H54 (cell line): ENCODE measurements at places on chromosomes 5 and 9.

DNA sequence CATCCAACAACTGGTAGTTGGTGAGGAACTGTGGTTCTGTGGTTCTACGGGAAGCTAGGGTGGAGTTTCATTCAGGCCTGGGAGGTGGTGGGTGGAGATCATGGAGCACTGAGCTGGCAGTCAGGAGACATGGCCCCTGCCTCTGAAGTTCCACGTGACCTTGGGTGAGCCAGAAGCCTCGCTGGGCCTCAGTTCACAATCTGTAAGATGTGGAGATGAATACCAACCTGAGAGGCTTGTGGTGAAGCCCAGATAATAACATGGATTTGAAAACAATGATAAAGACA is 177.9 kb downstream of the MACROH2A1 start:
- no peak for DNase-seq

DNA sequence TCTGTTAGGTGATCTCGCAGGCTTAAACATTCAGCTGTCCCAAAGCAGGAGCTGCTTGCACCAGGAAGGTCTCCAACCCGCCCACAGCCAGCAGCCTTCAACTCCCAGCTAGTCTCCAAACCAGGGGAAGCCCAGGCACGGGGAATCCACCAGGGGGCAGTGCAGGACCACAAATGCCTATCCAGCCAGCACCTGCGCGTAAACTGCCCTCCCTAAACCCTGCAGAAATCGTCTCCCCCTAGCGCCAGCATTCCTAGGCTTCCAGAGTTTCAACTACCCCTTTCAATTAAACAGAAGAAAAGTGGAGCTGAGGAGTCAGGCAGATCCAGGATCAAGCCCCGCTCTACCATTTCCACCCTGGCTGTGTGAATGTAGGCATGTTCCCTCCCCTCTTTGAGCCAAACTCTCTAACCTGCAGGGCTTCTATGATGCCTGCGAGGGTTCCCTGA is 72.0 kb downstream of the HRH2 start:
- peak; percentile 94 for DNase-seq

DNA sequence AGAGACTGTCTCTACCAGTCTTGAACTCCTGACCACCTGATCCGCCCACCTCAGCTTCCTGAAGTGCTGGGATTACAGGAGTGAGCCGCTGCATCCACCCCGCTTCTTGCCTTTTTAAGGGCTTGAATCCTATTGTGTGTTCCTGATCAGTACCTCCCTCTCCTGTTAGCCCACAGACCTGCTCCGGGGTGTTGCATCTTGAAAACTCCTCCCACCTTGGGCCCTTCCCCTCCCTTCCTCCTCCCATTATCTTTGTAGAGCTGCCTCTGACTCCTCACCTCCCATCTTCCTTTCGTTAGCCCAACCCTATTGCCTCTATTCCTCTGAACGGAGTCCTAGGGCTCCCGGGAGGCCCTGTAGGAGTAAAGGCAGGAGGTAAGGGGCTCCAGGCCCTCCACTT is 48.5 kb upstream of the NEK6 start:
- DNase-seq = no peak

DNA sequence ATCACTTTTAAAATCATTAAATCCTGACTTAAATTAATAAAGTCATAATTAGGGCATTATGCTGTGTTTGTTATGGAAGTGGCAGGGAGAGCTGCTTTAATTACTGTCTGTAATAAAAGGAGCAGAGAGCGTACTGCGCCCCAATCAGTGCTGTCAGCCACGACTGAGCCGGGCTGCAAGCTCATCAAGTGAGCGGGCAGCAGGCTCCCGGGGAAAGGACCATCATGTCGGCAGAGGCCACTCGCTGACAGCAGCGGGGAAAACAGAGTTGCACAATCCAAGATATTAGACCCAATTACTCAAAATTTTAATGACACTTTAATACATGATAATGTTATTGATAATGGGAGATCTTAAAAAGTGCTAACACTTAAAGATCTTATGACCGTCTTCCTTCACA is 181.6 kb downstream of the AP3B1 start:
- no peak for DNase-seq

- no peak for DNase-seq
Observed at GRCh38 chr5:168354397-168354796, 63.0 kb downstream of the WWC1 start.

GRCh38 chr5:109744261-109744660 is 54.5 kb downstream of the MAN2A1 start:
- DNase-seq = no peak

GRCh38 chr5:80798633-80799032 is 143.8 kb upstream of the DHFR start:
- DNase-seq = no peak

GRCh38 chr9:87792831-87793288 is 66.9 kb downstream of the CTSL start:
- peak; percentile 94 for DNase-seq

DNA sequence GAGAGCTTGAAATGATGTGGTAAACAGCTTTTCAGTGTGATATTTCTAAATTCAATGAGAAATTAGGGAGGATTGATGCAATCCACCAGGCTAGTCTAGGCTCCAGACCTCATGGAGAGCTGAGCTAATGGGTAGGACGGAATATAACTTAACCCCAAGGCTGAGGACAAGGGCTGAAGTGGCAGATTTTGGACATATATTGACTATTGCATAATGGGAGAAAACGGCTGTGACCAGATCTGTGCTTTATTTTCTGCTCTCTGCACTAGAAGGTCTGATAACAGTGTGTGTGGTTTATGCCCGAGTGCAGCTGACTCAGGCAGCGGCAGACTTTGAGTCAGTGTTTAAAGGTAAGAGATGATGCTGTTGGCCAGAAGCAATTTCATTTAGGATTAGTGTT is 70.6 kb downstream of the ACTBL2 start:
- DNase-seq = peak; percentile 31

DNA sequence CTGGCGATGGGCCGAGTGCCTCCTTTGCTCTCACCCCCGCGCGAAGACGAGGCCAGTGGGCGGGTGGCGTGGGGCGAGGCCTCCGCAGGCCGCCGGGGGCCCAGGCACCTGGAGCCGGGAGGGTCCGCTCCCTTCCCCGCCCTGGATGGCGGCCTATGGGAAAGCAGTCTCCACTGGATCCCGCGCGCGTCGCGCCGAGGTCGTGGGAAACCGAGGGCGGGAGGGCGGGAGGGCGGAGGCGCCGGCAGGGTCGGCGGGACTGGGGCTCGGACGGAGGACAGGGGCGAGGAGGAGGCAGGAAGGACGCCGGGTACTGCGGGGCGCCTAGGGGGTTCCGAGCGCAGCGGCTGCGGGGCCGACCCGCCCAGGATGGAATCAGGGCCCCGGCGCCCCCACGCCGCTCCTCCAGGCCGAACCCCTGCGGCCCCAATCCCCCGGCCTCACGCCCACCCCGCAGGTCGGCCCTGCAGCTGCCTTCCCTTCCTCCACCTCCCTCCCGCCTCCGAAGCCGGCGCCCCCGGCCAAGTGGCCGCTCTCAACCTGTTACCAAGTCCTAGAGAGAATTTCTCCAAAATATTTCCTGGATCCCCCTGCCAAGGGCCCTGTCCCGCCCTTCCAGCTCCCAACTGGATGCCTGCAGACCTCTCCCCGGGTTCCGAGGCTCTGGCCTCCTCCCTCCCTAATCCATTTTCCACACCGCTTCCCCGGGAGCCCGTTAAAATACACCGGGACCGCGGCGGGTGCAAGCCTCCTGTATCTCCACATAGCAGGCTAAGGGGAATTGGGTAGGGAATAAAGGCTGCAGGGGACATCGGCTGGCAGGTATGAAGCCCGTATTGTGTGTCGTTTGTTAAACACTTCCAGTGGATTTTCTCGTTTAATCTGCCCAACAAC is 146.3 kb downstream of the ERCC6L2 start:
- no peak for DNase-seq

GRCh38 chr5:166073901-166074581 is 2217.4 kb upstream of the WWC1 start:
- DNase-seq = no peak

GRCh38 chr9:7394002-7394774 is 405.4 kb downstream of the DMAC1 start:
- no peak for DNase-seq

- no peak for DNase-seq
Observed at GRCh38 chr9:95058121-95058785, 259.3 kb downstream of the FANCC start.

DNA sequence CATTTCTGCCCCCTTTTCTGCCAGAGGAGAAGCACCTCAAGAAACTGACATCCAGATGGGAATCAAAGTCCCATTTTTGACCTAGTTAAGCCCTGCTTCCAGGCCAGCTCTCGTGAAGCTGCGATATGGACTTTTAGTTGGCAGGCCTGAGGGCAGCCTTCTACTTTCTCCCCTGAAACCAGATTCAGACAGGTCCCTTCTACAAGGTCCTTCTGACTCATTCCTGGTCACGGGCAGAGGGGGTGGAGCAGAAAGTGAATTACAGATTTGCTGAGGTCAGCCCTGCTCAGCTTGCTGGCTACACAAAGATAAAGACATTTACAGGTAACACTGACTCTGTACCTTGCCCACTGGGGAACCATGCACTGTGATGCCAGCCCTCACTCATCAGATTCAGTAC is 52.8 kb upstream of the TUT7 start:
- DNase-seq = peak; percentile 55

DNA sequence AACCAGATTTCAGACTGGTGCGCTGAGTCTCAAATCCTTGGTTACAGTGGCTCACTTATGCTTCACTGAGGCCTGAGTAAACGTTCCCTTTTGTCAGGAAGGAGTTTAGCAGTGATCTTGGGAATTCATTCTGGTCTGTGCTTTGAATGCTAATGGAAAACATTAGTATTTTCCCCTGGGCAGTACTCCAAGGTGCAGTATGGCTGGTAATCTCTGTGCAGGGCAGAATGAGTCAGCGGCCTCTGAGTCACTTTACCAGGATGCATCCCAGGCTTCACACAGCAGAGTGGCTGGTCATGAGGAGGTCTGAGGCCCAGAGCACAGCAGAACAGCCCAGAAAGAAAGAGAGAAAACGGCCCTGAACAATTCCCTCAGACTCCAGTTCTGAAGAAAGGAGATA is 54.0 kb downstream of the PCA3 start:
- DNase-seq = peak; percentile 68

DNA sequence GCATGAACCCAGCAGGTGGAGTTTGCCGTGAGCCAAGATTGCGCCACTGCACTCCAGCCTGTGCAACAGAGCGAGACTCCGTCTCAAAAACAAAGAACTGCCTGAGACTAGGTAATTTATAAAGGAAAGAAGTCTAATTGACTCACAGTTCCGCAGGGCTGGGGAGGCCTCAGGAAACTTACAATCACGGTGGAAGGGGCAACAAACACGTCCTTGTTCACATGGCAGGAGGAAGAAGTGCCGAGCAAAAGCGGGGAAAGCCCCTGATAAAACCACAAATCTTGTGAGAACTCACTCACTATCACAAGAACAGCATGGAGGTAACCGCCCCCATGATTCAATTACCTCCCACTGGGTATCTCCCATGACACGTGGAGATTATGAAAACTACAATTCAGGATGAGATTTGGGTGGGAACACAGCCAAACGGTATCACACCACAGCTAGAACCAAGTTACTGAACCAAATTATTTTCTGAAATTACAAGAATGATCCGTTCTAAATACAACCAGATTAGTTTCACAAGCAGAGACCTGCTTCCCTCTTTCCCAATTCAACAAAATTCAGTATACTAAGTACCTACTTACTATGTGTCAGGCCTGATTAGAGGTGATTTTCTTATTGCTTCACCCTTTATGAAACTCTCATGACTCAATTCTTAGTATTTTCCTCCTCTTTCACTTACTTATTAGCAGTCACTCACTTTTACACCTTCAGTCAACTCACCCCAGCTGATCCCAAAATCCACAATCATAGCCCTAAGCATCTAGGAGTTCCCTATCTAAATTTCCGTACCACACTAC is 8.4 kb downstream of the UBTD2 start:
- no peak for DNase-seq

DNA sequence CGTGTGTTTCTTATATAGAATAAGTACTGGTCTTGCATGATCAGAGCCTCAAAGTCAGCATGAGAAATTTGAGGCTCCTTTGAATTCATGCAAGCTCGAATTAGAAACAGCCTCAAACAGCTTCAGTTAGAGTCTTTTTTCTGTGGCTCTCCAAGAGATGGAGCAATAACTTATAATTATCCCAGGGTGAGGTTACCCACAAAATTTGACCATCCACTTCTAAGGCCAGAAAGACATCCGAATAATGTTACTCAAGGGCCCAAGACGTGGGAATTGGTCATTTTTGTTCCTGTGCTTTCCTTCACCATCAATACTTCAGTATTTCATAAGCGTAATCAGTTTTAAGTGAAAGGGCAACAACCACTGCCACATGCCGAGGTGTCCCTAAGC is 89.7 kb downstream of the DAPK1 start:
- DNase-seq = no peak

DNA sequence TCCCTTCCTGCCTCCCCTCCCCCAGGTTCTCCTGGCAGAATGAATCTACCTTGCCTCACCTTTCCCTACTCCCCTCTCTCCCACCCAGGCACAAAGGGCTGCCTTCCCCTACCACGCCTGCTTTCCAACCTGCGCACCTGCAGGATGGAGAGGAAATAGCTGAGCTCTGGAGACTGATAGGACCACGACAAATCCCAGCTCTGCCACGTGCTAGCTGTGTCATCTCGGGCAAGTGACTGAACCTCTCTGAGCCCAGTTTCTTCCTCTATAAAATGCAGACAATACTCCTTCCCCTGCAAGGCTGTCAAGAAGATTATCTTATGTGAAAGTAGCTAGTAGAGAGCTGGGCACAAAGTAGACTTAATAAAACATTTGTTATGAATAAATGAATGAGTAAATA is 31.2 kb upstream of the PTGS1 start:
- no peak for DNase-seq

DNA sequence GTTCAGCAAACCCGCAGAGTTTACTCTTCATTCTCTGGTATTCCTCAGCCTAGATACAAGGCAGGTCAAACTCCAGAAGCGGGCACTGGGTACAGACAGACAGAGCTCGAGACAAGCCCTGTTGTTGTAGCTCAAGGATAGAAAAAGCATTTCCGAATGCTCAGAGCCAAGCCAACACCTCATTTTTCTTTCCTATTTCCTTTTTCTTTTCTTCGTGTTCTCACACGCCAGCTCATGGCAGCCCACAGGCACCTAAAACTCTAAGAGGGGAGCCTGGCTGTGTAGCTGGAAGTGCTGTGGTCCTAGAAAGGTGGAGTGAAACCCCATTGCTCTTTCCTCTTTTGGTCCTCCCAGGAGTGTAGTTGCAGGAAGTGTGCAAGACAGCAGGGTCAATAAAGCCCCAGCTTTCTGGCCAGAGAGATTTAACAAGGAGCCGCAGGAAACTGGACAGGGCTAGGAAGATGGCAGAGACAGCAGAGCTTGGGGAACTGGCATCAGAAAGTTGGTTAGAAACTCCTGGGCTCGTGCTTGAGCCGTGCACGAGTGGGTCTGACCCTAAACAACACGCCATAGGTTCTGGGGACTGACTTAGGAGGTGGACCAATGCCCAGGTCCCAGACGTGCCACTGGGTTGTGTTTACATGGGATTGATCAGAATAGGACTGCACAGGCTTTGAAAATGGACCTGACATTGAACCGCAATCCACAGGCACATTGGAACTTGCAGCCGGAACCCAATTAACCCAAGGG is 41.6 kb downstream of the ADAMTS2 start:
- DNase-seq = no peak

DNA sequence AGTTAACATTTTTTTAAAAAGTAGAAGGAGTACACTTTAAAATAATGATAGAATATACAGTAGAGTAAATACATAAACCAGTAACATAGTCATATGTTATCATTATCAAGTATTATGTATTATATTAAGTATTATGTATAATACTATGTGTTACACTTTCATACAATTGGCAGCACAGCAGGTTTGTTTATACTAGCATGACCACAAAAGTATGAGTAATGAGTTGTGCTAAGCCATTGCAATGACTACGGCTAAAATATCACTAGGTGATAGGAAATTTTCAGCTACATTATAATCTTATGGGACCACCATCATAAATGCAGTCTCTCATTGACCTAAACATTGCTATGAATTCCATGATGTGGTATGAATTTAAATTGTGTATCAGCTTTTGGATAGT is 506.0 kb downstream of the HTR1A start:
- no peak for DNase-seq
